ENCODE measurements at places on chromosomes 1 and 21.
A peak's percentile ranks its signal among the peaks of the same experiment; 100 is the strongest.

DNA sequence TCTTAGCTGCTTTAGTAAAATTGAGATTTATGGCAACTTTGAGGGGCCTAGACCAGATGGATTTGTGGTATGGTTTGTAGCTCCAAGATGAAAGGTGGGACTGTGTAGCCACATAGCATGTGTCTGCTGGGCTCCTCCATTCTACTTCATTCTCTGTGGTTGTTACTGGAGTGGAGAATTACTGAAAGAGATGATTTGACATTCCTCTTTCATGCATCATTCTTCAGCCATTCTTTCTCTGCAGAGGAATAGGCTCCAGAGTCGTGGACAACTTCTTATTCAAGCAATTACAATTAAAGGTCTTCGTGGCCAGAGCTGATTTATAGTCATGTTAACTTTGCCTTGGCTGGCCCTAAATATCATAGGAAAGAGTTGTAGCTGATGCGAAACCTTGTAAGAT is 328.9 kb downstream of the PAPPA2 start:
- DNase-seq = no peak

GRCh38 chr1:238221738-238222137 is 331.0 kb upstream of the ZP4 start:
- DNase-seq = no peak

DNA sequence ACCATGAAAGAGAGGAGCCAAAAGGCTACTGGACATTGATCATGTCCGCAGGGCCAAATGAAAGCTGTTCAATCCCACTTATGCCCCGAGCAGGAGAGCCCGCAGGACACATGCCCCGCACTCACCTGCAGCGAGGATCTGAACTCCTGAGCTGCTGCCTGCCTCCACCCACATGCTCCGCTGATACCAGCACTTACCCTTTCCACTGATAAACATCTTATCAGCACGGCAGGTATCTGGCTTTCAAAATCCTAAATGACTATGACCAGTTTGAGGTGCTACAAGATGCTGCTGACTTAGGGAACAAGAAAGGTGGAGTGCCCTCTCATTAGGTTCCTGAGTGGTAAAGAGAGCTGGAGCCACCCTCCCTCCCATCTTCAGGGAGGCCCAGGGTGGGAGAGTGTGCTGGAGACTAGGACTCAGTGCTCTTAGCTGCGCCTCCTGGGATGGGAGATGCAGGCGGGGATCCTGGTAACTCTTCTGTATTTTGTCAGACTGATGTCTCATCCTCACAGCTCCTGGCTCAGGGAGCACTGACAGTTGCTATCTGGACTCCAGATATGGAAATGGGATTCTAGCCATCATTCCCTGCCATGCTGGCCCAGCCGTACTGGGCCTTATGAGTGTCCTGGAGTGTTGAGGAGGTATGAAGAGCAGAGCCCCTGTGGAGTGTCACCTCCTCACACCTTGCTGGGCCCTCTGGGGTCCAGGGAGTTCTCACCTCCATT is 86.4 kb upstream of the F3 start:
- DNase-seq = no peak

- DNase-seq = no peak
Measured at GRCh38 chr1:180271272-180272255, 41.5 kb downstream of the LHX4 start.

DNA sequence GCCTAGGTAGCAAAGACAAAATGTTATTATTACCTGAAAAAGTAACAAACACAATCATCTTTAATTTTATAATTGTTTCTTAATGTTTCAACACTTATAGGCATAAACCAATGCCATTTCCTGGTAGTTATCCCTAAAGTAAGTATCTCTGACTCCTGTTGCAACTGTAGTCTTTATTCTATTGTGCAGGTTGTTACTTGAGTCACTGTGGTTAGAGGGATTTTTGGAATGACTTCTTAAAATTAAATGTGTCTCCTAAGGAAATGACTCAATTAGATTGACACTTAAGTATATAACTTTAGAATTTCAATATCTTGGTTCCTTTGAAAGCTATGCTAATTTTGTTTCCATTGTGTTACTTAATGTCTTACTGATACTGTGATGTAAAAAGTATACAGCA is 143.9 kb downstream of the PHTF1 start:
- no peak for DNase-seq

GRCh38 chr1:169779970-169780369 is 14.7 kb downstream of the METTL18 start:
- no peak for DNase-seq

DNA sequence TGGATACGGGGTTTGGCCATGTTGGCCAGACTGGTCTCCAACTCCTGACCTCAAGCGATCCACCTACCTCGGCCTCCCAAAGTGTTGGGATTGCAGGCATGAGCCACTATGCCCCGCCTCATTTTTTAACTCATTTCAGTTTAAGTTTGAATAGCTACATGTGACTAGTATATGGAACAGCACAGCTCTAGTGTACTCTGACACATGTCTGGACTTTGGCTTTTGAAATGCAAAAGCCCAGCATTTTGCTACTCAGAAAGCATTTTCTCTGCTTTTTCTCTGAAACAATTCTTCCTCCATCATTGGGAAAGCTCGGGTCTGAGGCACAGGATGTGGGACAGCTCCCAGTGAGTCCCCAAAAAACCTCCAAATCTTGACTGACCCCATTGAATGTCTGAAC is 4.0 kb upstream of the SSR2 start:
- no peak for DNase-seq

DNA sequence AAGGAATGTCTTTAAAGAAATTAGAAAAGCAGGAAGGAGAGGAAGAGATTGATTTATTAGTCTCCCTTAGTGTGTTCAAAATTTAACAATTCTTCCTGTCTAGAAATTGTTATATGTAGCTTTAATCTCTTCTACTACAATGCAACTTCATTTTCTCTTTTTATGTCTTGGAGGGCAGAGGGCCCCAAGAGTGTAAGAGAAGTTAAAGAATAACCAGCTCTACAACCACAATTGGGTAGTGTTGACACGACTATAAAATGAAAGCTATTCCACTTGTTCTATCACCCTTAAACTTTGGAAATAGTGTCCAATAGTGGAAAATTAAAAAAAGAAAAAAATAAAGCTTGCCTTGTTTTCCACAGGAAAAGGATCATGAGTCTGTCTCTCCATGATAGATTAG is 82.6 kb upstream of the DPYD start:
- DNase-seq = no peak

DNA sequence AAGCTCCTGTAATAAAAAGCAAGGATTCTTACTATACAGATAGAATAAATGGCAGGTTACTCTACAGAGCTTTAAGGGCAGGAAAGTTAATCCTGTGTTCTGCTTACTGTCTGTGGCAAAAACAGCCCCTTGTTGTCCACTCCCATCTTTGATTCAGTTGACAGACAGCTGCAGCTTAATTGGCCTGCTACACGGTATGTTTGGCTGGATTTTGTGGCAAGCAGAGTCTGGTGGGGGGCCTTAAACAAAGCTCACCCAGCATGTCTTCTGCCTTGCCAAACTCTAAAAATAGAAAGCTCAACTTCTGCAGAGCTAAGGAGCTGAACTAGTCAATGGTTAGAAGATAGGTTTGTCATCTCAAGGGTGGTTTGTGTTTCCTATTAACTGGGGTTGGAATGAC is 407.2 kb downstream of the HLX start:
- no peak for DNase-seq

- no peak for DNase-seq
Measured at GRCh38 chr1:101088431-101088830, 62.8 kb upstream of the DPH5 start.

GRCh38 chr1:180157576-180158057 is 2.9 kb downstream of the QSOX1 start:
- no peak for DNase-seq

DNA sequence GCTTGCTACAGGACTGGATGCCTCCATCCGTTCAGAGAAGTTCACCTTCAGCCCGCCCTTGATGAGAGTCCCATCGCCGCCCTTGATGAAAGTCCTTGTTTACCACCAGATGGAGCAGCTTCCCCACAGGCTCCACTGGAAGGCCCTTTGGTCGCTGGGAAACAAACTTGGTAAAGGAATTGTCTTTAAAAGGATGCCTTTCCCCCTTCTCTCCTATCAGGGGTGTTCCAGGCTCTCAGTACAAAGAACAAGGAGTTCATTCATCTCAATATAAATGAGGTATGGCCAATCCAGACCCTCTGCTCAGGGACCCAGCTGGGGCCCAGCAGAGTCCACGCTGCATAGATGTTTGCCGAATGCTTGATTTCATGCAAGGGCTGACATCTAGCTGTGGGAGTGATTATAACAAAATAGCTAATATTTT is 50.8 kb downstream of the CAPN9 start:
- no peak for DNase-seq

DNA sequence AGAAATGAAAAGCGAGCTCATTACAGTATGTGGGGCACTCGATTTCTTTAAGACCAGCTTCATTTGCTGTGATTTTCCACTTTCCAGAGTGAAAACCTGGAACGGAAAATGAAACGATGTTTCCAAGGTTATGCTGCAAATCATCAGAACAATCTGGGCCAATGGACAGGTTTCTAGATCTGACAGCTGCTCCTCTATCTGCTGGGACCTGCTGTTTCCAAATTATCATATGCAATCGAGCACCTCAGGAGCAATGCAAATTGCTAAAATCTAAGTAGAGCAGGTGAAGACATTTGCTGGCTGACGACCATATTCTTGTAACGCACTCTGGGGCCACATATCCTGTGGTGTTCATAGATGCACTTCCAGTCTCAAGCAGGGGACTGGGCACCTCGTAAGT is 39.7 kb upstream of the TIAM1 start:
- DNase-seq = no peak

DNA sequence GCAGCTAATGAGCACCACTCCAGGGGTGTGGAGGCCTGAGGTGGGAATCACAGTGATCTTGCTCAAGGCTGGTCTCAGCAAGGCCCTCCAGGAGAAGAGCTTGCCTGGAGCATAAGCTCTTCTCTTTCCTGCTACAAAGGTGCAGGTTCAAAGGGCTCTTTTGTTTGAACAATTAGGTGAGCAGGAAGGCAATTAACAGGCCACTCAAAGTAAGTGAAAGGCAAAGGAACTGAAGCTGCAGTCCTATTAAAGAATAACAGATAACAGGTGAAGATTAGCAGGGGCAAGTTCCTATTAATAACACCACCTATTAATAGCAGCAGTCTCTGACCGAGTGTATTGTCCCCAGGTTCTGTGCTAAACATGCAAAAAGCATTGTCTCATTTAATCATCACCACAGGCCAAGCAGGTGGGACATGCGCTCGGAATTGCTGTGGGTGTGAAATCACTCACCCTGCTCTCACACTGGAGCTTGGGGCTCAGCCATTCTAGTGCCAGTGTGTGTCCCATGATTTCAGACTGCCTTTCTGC is 113.8 kb downstream of the RHOU start:
- no peak for DNase-seq

DNA sequence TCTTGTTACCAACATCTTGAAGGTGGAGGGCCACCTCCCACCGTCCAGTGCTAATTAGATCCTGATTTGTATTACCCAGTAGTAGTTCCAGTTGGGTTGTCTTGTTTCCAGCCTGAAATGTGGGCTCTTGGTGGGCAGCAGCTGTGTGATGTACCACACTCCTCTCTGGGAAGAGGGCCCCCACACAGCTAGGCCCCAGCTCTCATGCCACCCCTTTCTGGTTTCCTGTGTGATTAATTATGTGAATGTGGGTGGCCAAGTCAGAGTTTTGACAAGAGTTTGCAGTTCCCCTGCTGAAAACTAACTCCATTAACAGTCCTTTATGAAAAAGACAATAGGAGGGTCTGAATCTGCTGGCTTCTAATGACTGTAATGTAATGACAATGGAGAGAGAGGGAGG is 3.8 kb downstream of the HMGB4 start:
- no peak for DNase-seq

DNA sequence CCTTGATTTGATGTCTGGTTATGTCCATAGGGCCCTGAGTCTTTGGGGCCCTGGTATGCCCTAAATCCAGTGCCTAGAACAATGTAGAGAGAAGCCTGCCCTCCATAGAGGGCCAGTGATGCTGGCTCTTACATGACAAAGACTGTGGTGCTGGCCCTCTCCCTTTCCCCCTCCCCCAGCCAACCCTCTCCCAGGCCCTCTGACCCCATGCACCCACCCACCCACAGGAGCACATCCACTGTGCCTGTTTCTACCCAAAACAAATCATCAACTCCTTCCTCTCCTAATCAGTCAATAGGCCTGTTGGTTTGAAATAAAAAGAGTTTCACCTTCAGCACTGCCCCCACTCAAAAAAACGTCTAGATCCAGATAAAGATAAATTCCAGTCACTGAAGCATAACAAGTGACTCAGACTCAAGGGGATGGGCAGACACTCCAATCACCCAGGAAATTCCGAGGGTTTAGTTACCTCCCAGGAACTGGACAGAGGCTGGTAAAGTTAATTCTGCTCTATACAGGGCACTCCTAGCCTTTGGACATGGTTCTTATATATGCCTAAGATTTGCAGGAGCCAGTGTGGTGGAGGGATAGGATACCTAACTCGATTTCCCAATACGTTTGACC is 144.8 kb upstream of the VANGL1 start:
- no peak for DNase-seq

DNA sequence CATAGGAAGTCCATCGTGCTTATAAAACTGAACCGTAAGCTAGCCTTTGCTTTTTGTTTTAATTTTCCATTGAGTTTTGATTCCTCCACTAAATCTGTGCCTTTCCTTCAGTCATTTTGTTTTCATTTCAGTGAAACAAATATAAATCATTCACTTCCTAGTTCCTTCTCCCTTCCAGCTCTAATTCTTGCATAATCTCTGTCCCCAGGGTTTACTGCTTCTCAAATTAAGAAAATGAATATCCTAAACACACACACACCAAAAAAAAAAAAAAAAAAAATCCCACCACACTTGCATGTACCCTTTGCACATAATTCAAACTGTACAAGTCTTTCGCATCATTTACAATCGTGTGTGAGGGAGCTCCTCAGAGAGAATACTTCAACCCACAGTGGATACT is 6.8 kb downstream of the KCNH1 start:
- no peak for DNase-seq

DNA sequence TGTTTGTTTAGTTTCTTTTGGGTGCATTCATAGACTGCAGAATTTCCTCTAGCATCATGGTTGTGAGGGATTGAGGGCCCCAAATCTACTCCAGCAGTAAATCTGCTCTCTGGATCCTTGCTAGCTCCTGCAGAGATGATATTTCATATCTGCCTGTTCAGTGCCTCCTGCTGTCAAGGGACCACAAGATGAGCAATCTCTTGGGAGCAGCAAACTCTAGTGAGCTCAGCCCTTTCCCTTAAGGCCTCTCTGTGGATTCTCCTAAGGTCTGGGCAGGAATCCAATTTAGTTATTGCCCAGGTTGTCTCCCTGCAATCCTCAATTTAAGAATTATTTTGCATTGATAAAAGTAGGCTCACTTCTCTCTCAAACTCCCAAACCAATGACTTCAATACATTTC is 76.9 kb downstream of the RGS18 start:
- no peak for DNase-seq

GRCh38 chr1:8137481-8138244 is 111.6 kb upstream of the ERRFI1 start:
- peak; percentile 71 for DNase-seq

GRCh38 chr1:115275216-115275615 is 62.8 kb downstream of the NGF start:
- no peak for DNase-seq

GRCh38 chr1:67339623-67340343 is 32.1 kb downstream of the IL12RB2 start:
- DNase-seq = no peak

GRCh38 chr1:170424346-170424745 is 107.6 kb upstream of the GORAB start:
- DNase-seq = no peak

- DNase-seq = no peak
Measured at GRCh38 chr1:205260948-205261732, 33.4 kb downstream of the TMCC2 start.
